ENCODE measurements at places on chromosomes 13 and 19. TPM values are rescaled to one million over a fixed set of nuclear protein-coding genes. Genes with fewer than 3 reads are reported as not detected.
A peak's percentile ranks its signal among the peaks of the same experiment; 100 is the strongest.

- H3K27ac ChIP-seq: no peak overlapping the region
- no peaks in the 10 kb centered on the region for H3K27me3 ChIP-seq
- H3K4me3 ChIP-seq: no peak overlapping the region
- H3K4me1 ChIP-seq: no peaks in the 10 kb centered on the region
Observed at GRCh38 chr19:34391813-34392212, 12.4 kb upstream of the PDCD2L start.

DNA sequence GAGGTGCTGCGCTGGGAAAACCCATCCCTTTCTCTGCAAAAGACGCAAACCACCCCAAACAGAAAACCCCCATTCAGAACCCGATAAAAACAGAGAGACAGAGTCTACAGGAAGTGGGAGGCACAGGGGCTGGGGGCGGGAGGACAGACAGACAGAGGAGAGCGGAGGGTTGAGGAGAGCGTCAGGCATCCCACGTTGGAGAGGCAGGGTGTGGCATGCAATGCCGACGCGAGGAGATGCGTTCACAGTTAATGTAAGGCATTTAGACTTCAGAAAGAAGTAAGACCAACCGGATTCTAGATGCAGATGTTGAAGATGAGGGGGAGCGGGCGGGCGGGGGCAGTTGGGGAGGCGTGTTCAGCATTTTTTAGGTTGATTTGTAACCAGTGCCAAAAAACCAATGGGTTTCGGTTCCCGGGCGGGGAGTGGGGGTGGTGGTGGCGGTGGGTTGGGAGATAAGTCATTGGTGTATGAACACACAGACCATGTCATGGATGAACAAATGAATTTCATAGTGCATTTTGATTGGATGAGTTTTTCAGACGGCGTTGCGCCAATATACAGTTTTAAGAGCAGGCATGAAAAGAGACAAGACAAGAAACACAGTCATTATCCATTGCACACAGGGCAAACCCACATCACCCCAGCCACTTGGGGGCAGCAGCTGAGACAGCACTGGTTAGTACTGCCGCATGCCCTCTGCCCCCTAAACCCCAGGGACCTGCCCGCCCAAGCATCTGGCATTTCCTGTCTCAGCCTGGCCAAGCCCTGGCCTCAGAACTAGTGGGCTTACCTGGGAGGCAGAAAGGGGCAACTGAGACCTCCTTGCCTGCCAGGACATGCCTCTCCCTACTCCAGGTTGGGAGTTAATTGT, 91.3 kb downstream of the IER2 start:
- H3K27ac ChIP-seq: no peak overlapping the region
- H3K27me3 ChIP-seq: no peaks in the 10 kb centered on the region
- H3K4me1 ChIP-seq: peaks cover 4% of the 10 kb centered on the region
- no peak overlapping the region for H3K4me3 ChIP-seq

Gene SPC24
- polyA plus RNA-seq: not detected

DNA sequence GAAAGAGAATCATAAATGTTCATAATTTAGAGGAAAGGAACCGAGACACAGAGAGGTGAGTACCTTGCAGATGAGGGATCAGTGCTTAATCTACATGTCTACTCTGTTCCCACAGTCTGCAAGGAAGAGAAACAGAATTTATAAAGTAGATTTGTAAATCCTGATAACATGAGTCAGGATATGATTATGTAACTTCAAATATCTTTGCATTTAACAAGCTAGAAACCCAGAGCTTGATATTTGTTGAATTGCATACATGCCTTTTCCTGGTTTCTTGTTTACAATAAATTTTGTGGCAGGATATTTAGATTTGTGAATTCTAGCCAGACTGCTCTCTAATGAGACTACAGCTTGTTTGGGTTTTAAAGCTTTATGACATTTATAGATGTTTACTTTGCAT, 219.2 kb downstream of the ENOX1 start:
- no peaks in the 10 kb centered on the region for H3K4me1 ChIP-seq
- no peak overlapping the region for H3K4me3 ChIP-seq
- DNase-seq: no peak
- no peak overlapping the region for H3K27ac ChIP-seq

DNA sequence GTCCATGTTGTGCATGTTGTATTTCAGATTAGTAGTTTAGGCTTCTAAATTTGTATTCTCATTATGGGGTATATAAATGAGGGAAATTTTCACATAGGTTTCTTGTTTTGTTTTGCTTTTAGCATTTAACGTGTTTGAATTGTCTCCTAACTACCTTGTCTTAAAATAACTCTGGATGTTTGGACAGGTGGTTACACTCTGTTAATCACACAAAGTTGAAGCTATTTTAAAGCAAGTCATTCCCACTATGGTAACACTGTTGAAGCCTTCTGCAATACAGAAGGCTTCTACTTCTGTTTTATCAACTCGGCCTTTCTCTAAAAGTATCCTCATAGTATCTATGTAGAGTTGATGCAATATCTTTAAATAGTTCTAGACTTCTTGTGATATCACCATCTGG, 245.3 kb upstream of the HTR2A start:
- no peaks in the 10 kb centered on the region for H3K27me3 ChIP-seq
- no peaks in the 10 kb centered on the region for H3K4me1 ChIP-seq
- no peaks in the 10 kb centered on the region for H3K36me3 ChIP-seq
- no peak overlapping the region for H3K27ac ChIP-seq
- no peak overlapping the region for H3K4me3 ChIP-seq
- DNase-seq: no peak

Gene UQCR11
- polyA plus RNA-seq: 623 TPM

DNA sequence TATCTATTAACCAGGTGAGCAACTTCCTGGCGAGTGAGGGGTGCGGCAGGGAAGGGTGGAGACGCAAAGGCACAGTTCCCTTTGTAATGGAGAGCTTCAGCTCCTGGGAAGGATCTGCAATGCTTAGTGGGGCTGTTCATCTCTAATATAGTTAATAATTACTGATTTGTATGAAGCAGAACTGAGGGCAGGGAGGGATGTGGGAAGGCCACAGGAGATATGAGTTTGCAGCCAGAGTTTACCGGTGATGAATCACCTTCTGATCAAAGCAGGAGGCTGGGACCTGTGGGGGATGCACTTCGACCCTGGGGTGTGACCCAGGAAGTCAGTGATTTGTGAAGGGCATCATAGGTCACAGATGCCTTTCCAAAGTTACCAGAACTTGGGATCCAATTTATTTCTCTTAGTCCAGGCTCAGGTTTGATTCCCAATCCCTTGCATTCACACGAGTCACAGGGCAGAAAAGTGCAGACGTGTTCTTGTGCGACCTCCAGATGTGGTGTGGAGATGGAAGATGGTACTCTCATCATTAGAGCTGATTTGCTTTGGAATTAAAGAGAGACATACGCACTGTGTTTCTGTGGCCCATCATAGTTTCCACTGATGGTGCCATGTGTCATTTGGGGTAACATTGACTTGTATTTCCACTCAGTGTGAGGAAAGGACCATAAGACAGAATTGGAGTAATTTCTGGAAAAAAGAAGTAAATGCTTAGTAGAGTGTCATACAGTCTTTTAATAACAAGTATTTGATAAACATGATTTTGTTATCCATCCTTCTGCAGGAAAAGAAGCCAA, 55.0 kb downstream of the LRCH1 start:
- no peak overlapping the region for H3K4me3 ChIP-seq
- no peak overlapping the region for H3K27ac ChIP-seq
- peaks cover 27% of the 10 kb centered on the region for H3K4me1 ChIP-seq
- no peak for DNase-seq
- no peaks in the 10 kb centered on the region for H3K27me3 ChIP-seq

Gene OR7D2
- 0.15 TPM for polyA plus RNA-seq

- no peak for DNase-seq
- no peaks in the 10 kb centered on the region for H3K27me3 ChIP-seq
- no peak overlapping the region for H3K27ac ChIP-seq
- no peaks in the 10 kb centered on the region for H3K36me3 ChIP-seq
Observed at GRCh38 chr13:22486490-22486889, 694.3 kb upstream of the SGCG start.

DNA sequence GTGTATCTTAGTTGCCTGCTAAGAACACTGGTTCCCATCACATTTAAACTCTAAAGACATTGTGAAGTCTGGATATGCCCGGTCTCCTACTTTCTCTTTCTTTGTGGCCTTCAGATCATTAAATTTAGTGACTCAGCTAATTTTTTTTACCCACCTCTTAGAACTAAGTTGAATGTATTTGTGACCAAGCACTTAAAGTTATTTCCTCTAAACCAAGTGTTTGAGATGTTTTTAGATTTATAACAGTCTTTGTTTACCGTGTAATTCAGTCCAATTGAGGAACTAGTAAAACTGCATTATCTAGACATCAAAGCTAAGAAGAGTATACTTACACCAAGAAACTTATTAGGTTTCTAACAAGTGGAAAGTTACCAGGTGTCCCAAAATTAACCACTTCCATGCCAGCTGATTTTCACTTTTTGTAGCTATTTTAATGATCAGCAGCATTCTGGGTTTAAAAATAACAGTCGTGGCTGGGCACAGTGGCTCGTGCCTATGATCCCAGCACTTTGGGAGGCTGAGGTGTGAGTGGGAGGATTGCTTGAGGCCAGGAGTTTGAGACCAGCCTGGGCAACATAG, 53.1 kb downstream of the ARHGAP35 start:
- H3K36me3 ChIP-seq: peaks cover 6% of the 10 kb centered on the region
- H3K27ac ChIP-seq: no peak overlapping the region
- no peaks in the 10 kb centered on the region for H3K27me3 ChIP-seq
- H3K4me3 ChIP-seq: no peak overlapping the region
- peaks cover 50% of the 10 kb centered on the region for H3K4me1 ChIP-seq
- peak; percentile 24 for DNase-seq

- no peaks in the 10 kb centered on the region for H3K36me3 ChIP-seq
- DNase-seq: no peak
- no peak overlapping the region for H3K4me3 ChIP-seq
- no peaks in the 10 kb centered on the region for H3K4me1 ChIP-seq
- no peaks in the 10 kb centered on the region for H3K27me3 ChIP-seq
- H3K27ac ChIP-seq: no peak overlapping the region
Observed at GRCh38 chr13:89916551-89916950, 1430.9 kb upstream of the MIR17HG start.

DNA sequence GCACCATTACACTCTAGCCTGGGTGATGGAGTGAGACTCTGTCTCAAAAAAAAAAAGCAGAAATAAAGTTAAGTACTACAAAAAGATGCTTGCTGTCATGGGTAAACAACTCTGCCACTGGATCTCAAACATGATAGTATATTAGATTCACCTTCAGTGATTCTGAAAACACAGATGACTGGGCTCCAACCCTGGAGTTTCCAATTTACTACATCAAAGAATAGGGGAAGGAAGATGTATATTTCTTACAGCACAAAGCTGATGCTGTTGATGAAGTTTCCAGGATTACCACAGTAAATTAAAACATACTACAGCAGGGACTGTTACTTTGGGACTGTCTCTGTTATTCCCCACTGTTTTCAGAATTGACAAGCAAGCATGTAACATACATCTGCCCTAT, 5.2 kb downstream of the ZNF561 start:
- H3K36me3 ChIP-seq: peaks cover 69% of the 10 kb centered on the region
- H3K4me1 ChIP-seq: peaks cover 16% of the 10 kb centered on the region
- DNase-seq: no peak
- H3K27me3 ChIP-seq: no peaks in the 10 kb centered on the region

GRCh38 chr19:45471931-45472562, 4.3 kb downstream of the FOSB start:
- H3K36me3 ChIP-seq: no peaks in the 10 kb centered on the region
- no peaks in the 10 kb centered on the region for H3K27me3 ChIP-seq
- no peak overlapping the region for H3K27ac ChIP-seq
- H3K4me1 ChIP-seq: peaks cover 26% of the 10 kb centered on the region

DNA sequence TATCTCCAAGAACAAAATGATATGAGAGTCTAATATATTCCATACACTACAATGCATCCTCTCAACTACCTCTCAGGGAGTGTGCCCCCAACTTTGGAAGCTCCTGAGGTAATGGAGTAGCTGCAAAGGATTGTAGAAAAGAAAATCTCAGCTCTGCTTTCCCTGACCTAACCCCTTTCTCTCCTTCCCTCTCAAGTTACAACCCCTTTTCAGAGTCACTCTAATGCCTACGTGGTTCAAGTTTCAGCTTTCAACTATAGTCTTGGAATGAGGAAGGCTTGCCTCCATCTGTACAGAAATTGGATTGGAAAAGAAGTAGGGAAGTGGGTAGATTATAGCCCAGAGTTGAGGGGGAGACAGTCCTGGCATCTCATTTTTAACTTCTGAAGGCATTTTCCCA, 256.0 kb downstream of the PCDH9 start:
- no peak overlapping the region for H3K4me3 ChIP-seq
- H3K27ac ChIP-seq: no peak overlapping the region
- H3K27me3 ChIP-seq: no peaks in the 10 kb centered on the region
- DNase-seq: no peak
- H3K4me1 ChIP-seq: no peaks in the 10 kb centered on the region

GRCh38 chr13:59330764-59331163, 833.0 kb downstream of the DIAPH3 start:
- no peaks in the 10 kb centered on the region for H3K4me1 ChIP-seq
- no peak overlapping the region for H3K4me3 ChIP-seq
- no peak for DNase-seq
- H3K36me3 ChIP-seq: no peaks in the 10 kb centered on the region
- no peaks in the 10 kb centered on the region for H3K27me3 ChIP-seq
- no peak overlapping the region for H3K27ac ChIP-seq

DNA sequence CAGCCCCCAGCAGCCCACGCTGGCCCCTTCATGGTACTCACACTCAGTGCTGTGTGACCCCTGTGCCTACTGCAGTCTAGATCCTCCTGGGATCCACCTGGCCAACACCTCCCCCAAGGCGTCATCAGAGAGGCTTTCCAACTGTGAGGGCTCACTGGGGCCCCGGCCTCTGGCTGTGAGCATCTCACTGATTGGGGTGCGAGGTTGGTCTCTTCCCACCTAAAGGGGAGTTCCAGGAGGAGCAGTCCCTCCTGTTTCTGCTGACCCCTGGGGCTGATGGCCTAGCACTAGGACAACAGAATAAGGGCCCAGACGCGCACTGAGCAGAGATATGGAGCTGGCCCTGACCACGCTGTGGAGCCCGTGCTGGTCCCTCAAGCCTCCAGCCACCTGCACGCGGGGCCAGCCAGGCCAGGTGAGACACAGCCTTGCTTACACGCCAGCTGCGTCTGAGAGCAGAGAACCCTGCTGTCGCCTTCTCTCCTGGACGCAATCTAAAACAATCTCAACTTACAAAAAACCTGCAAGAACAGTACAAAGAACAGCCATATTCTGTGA, 32.2 kb downstream of the ELL start:
- no peaks in the 10 kb centered on the region for H3K36me3 ChIP-seq
- no peak overlapping the region for H3K27ac ChIP-seq
- no peak overlapping the region for H3K4me3 ChIP-seq
- peaks cover 87% of the 10 kb centered on the region for H3K4me1 ChIP-seq

Gene SYNGR4
- not detected for polyA plus RNA-seq

Gene KCNJ14
- 0.22 TPM for polyA plus RNA-seq

GRCh38 chr13:23578411-23579071, 8.3 kb downstream of the TNFRSF19 start:
- peak overlapping the region; percentile 48 for H3K27ac ChIP-seq
- peaks cover 13% of the 10 kb centered on the region for H3K27me3 ChIP-seq
- peaks cover 17% of the 10 kb centered on the region for H3K4me1 ChIP-seq
- no peaks in the 10 kb centered on the region for H3K36me3 ChIP-seq

GRCh38 chr13:38376546-38376945, 26.9 kb downstream of the UFM1 start:
- no peaks in the 10 kb centered on the region for H3K27me3 ChIP-seq
- DNase-seq: no peak
